ENCODE measurements at places on chromosomes 2 and 18.

- DNase-seq, result no peak
These were observed 263.1 kb downstream of the TNS1 start for GRCh38 chr2:217739741-217740140.

- DNase-seq, result no peak
These were observed 260.8 kb downstream of the CBLN2 start for GRCh38 chr18:72283148-72283925.

DNA sequence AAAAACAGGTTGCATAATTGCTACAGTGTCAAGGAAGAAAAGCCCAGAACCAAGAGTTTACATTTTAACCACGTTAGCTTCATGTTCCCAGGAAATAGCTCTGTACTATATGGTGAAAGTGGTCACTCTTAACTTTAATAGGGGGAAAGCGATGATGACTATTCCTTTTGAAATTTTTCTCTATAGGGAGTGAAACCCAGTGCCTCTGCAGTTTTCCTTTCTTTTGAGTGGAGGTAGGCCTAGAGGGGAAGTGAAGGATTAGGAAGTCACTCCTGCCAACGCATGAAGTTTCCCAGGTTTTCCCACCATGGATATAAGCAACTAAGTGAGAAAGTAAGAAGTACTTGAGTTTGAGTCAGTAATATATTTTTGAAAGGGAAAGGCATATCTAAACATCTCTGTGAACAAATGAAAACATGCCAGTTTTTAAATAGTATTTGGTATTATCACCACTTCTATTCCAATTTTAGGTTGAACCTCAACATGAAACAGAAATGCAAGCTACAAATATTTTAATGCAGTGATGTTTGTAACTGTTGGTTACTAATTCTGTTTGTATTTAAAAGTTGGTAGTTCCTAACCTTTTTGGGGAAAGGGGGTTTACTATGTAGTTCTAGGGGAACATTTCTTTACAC lies 91.9 kb downstream of the VRK2 start:
- DNase-seq, result no peak

GRCh38 chr18:9531791-9532410 lies 56.6 kb downstream of the RALBP1 start:
- no peak for DNase-seq

- DNase-seq, result no peak
These were observed 85.6 kb downstream of the SS18 start for GRCh38 chr18:26004832-26005231.

DNA sequence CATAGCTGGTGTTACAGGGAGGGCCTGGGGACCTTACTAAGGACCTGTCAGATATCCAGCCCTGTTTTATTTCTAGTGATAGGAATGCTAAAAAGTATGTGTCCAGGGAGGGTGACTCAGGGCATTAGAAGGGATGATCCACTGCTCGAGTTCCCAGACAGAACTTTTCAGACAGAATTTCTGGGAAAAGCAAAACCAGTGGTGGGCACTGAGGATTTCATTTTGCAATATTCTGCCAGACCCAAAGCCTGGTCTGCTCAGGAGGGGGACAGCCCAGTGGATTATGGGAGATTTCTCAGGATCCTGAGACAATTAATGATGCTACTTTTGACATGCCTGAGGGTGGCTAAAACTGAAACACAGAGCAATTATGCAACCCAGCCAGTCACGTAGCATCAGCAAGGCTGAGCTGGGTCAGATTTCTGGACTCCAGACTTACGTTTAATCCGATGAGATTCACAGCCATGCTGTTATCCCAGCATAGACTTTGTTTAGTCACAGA lies 4.7 kb upstream of the KCNE4 start:
- DNase-seq, result no peak

GRCh38 chr18:38884050-38884449 lies 1318.5 kb upstream of the CELF4 start:
- no peak for DNase-seq

- DNase-seq, result no peak
These were observed 141.7 kb upstream of the SERPINE2 start for GRCh38 chr2:224180810-224181209.

GRCh38 chr2:41828052-41828643 lies 219.7 kb upstream of the PKDCC start:
- DNase-seq, result no peak

GRCh38 chr2:63893163-63893562 lies 51.5 kb downstream of the UGP2 start:
- no peak for DNase-seq

DNA sequence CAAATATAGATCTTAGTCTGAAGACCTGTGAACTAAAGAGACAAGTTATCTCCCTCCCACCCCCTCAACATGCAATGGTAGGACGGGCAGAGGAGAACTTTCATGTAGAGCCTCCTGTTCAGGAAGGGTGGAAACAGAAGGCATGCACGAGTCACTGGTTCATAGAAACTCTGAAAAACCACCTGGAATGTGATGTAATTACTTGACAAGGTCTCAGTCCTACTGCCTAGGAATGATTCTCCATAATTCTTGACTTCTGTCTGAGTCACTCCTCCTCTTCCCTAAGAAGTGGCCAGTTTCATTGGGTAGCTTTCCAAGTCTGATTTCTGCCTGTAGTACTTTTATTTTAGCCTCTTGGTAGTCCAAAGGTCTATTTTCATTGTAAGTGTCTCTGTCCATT lies 277.3 kb downstream of the PTPRM start:
- no peak for DNase-seq

GRCh38 chr2:134120733-134121630 lies 132.9 kb upstream of the MGAT5 start:
- DNase-seq, result no peak

DNA sequence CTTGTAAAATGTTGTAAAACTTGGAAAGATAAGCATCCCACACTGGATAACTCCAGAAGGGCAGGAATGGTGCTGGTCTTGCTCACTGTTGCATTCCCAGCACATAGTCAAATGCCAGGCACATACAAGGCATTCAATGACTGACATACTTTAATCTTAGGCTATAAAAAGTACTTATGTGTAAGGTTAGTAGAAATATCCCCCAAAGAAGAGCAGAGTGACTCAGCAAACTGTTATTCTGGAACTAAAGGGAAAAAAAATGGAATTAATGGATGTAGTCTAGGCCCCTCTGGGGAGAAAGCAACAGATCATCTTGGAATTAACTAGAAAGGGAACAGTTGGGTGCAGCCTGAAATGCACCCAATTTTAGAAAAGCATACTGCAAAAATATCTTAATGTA lies 9.0 kb downstream of the ZBTB14 start:
- DNase-seq, result no peak

- DNase-seq, result no peak
These were observed 3.1 kb upstream of the SNED1 start for GRCh38 chr2:240995041-240996021.

GRCh38 chr2:240435948-240436682 lies 652 bp downstream of the GPC1 start:
- DNase-seq, result no peak

DNA sequence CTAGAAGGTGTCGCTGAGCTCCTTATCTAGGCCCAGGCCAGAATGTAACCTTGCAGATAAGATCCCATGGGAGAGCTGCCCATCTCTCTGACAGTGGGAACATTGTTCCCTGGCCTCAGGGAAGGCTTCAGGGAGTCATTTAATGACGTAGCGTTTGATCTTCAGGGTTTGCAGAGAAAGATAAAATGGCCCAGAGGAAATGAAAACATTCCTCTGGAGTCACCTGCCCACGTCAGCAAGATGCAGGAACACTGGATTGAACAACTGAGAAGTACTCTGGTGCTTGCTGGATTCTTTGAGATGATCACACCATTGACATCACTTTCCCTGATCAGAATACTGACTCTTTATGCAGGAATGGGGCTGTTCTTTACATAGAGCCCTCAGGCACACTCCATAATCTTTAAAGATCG lies 51.6 kb downstream of the MAPK4 start:
- no peak for DNase-seq

- DNase-seq, result no peak
These were observed 78.2 kb downstream of the EHBP1 start for GRCh38 chr2:62783679-62784078.

DNA sequence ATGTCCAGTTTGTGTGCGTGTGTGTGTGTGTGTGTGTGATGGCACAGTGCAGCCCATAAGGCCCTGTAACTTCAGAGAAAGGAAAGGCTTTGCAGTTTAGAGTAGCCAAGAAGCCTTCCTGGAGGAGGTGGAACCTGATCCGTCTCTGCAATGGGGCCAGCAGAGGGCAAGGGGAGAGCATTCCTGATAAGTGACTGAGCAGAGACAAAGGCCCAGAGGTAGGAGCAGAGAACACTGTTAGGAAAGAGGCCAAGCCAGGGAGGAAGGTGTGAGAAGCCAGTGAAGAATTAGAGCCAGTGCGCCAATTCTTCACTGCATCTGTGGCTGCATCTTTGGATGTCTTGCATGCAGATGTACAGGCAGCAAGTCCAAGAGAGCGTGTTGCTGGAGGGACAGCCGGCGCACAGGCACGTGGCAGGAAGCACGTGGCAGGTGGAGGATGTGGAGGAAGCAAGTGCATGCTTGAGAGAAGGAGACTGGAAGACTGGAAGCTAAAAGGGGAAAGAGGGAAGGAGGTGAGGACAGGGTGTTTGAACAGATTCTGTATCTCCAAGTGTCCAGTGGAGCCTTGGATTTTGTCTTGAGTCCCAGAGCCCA lies 196.3 kb downstream of the CTIF start:
- DNase-seq, result no peak

DNA sequence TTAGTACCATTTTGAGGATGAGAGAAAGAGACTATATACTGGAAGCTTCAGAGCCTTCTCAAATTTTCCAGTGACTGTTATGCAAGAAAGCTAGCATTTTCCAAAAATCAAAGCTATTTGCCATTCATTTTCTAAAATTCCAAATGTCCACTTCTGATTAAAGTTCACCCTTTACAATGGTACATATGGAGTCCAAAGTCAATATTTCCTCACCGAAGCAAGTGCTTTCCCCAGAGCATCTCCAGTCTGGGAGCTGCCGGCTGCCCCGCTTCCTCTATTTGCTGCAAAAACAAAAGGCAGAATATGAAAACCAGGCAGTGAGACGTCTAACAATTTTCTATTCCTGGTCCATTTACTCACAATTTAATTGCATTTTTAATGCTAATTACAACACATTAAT lies 302.0 kb upstream of the CCDC68 start:
- no peak for DNase-seq

- no peak for DNase-seq
These were observed 5.2 kb upstream of the FHL2 start for GRCh38 chr2:105403783-105404698.

DNA sequence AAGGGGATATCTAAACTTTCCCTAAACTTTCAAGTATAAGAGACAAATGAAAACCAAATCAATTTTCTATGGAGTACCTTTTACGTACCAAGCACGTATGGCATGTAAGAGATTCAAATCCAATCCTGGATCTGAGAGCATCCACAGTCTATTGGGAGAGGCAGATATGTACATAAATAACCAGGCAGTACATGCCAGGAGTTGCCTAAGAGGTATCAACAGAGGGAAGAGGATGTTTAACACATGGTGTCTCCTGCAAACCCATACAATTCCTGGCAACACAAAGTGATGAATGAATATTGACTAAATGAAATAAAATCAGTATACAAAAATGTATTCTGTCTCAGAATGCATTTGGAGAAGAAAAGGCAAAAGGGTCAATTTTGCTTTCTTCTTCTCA lies 116.6 kb downstream of the PIGN start:
- no peak for DNase-seq

- DNase-seq, result no peak
These were observed 34.9 kb downstream of the CFAP210 start for GRCh38 chr2:169659320-169659719.

GRCh38 chr2:134307334-134307733 lies 53.5 kb downstream of the MGAT5 start:
- DNase-seq, result no peak

DNA sequence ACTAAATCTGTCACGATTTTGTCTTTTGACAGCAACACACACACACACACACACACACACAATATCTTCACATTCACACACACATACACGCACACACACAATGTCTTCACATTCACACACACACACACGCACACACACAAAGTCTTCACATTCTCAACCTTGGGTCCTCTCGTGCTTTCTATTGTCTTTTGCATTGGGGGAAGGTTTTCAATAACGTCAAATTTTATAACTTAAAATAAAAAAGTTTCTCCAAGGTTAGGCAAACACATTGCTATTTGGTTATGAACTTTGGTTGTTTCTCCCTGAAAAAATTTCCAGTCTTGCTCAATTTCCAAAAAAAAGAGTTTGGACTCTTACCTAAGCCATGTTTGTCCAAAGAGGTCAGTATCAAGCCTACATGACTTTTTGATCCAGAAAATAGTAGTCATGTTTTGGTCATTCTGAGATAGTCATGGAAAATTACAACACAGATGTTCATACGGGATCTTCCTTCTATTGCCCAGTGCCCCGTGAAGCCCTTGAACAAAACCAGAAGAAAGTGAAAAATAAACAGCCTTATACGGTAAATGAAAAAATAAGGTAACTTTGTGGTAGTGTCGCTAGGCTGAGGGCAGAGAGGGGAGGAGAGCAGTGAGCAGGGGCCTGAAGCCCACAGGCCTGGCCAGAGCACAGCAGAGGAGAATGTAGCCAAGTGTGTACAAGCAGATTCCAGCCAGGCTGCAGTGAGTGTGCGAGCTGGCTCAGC lies 542.8 kb upstream of the ID2 start:
- DNase-seq, result no peak

GRCh38 chr2:209230560-209230959 lies 193.3 kb upstream of the MAP2 start:
- DNase-seq, result no peak

DNA sequence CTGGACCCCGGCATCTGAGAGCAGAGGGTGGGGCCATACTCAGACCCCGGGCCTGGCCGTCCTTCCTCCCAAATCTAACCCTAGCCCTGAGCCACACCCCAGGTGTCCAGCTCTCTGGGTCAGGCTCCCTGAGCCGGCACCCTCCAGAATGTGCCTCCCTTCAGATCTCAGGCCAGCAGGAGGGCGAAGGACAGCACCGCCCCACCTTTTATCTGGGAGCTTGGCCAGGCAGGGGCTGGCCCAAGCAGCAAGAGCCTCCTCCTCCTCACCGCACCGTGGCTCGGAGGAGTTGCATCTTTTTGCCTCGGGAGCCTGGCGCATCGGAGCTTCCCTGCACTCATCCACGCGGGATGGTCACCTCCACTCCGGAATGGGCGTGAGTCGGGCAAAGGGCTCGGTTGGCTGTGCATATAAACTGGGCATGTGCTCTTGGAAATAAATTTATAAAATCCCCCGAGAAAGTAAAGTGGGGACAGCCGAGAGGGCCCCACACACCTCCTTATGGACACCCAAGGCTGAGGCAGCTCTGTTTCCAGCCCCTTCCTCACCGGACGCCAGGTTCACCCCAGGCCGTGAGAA lies 69.1 kb upstream of the CTDP1 start:
- no peak for DNase-seq
